ENCODE measurements at places on chromosomes 4 and X.

- DNase-seq = no peak
Observed at GRCh38 chrX:23822841-23823240, 39.9 kb downstream of the SAT1 start.

GRCh38 chr4:39544580-39545315 lies 17.5 kb upstream of the UGDH start:
- DNase-seq = no peak

DNA sequence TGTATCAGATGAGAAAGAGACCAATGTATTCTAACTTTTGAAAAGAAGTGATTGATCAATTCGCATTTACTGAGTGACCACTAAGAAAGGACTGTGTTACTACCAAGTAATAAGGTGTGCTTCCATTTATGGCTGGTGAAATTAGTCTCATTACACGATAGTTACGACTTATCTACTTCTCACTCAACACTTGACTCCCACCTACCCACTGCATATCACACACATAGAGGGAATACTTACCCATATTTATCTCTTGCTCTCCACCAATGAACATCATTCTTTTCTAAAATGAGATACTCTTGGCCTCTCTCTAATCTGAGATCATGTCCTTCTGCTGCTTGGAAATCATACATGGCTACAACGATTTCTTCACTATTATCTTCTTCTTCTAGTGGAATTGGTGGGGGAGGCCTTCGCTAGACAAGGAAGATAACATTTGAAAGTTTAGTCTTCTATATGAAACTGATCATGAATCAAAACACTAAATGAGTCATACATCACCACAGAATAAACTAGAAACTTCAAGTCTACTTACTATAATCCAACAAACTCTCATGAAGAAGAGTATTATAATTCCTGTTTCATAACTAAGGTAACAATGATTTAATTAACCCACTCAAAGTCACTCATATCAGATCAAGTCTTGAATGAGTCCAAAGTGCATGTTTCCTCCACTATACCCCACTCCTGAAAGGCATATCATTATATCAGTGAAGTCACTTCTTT lies 33.7 kb upstream of the TXK start:
- no peak for DNase-seq

- no peak for DNase-seq
Observed at GRCh38 chr4:147737623-147738022, 5.7 kb downstream of the ARHGAP10 start.

DNA sequence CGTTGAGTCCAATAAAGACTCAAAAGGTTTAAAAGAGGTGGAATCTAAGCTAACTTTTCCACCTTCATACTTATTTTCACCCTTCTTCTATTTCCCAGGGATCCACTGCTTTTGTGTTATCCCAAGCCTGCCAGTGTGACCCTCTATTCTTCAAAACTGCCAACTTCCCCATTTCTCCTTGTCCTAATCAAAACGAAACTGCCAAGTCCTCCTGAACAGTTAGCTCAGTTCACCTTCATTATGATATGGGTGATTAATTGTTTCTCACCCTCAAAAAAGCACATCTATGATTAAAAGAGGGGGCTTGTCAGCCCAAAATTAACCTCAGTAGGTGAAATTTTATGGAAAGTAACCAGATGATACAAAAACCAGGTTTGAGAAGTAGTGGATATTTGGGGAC lies 108.4 kb downstream of the GUCY2F start:
- DNase-seq = no peak

DNA sequence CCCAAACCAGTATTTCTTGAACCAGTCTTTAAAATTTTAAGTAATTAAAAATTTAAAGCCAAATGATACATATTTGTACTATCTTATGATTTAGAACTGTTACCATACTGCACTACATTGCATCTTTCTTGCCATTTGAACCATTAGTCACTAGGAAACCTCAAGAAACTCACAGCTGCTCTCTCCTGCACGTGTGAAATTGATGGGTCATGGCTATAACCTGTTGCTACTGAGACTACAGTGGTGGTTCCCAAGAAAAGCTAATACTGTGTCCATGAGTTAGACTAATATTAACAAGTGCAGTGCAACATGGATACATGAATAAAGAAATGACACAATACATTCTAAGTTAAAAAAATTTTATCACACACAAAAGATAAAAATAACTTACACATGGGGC lies 88.4 kb downstream of the PDE5A start:
- no peak for DNase-seq

GRCh38 chrX:120023259-120023658 lies 54.2 kb downstream of the RHOXF2B start:
- no peak for DNase-seq

- no peak for DNase-seq
Observed at GRCh38 chrX:110108381-110108821, 105.5 kb downstream of the TMEM164 start.

- no peak for DNase-seq
Observed at GRCh38 chr4:3801521-3801920, 35.3 kb downstream of the ADRA2C start.

GRCh38 chr4:53647547-53647946 lies 56.3 kb upstream of the LNX1 start:
- DNase-seq = no peak

Data from CD4-positive, alpha-beta T cell treated with Interferon gamma for 1 hour (primary cell).